ENCODE measurements at places on chromosomes 2 and 18.

- DNase-seq = no peak
These were observed 690 bp downstream of the SDC1 start for GRCh38 chr2:20224164-20224715.

GRCh38 chr2:69482471-69482870 lies 45.2 kb upstream of the NFU1 start:
- DNase-seq = no peak

DNA sequence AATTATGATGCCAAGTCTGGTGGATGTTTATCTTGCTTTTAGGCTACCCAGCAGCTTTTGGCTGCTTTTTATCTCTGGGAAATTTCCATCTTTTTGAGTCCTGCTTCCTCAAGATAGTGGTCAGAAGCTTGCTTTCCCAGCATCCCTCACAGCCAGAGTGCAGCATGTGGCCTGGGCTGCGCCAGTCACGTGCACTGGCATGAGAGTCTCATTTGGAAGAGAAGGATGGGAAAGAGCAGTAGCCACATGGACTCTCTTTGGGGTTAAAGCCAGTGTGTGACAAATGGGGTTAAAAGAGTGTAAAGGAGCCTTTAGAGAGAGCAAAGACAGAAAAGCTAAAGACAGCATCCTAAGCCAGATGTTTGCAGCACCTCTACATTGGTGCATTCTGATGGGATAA lies 12.7 kb downstream of the GPR39 start:
- DNase-seq = no peak

GRCh38 chr18:47519706-47520105 lies 268.2 kb upstream of the SKOR2 start:
- no peak for DNase-seq

DNA sequence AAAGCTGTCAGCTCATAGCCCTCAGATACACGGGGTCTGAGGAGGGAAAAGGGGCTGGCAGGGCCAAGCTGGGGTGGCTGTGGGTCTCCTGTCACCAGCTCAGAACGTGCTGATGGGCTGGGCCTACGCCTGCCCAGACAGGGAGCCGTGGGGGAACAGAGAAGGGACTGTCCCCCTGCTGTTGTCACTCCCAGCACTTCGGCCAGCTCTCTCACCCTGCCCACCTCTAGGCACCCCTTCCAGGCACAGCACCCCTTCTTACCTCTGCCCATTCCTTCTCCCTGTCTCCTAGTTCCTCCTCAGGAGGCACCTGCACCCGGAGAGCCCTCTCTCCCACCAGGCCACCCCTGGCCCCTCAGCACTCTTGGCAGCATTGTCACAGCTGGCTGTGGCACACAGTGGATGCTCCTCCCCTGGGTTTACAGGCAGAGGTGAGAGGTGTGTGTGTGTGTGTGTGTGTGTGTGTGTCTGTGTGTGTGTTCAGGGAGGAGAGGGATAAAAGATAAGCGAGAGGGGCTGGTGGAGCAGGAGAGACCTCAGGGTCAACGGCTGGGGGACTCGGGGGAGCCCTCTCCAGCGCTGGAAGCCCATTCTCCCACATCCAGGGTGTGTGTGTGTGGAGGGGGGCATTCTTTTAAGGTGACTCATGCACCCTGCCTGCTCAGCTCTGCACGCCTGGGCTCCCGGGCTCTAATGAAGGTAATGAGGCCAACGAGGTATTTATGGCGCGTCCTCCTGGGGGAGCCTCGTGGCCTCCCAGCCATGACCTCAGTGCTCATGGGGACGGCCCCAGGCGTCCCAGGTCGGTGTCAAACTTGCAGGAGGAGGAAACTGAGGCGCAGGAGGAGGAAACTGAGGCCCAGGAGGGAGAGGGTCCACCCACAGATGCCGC lies 66.1 kb upstream of the SMAD7 start:
- DNase-seq = no peak

GRCh38 chr2:143162123-143162837 lies 33.1 kb downstream of the ARHGAP15 start:
- DNase-seq = no peak

DNA sequence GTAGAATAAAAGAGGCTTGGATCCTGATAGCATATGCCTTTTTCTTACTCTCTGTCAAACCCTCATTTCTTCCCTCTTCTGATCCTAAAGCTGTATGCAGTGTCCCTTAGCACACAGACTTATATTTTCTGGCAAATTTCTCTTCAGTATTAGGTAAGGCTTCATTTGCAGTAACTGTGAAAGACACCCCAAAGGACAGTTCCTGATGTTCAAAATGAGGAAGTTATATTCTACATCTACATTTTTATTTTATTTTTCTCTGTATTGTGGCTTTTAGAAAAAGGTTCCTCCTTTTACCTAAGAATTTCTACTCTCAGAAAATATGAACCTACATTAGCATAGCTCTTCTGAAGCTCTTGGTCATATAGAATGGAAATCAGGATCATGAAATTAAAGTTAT lies 261.7 kb downstream of the PDE11A start:
- DNase-seq = no peak

DNA sequence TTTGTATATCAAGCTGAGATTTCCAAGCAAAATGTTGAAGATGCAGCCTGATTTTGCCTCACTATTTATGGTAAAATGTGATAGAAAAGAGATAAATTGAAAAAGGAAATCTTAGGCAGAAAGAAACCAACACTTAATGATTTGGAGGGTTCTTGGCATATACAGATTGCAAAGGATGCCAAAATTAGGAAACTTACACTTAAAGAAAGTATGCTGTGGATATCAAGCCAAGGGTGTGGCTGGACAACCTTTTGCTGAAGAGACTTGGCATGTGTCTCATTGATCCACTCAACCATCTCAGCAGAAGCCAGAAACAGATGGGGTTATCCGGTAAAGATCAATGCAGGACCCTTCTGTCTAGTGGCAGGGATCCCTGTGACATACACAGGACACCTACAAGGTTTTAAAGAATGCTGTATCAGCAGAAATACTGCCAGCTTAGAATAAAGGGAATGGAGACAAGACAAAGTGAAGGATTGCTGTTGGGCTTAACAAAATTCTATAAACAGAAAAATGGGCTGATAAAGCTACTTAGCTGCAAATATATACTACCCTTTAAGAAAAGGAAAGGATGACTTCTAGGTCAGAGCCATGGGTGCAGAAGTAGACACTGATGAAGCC lies 107.3 kb upstream of the CYP26B1 start:
- DNase-seq = no peak

- DNase-seq = no peak
These were observed 6.9 kb downstream of the DCTN1 start for GRCh38 chr2:74373221-74373676.

- DNase-seq = no peak
These were observed 59.8 kb downstream of the GLS start for GRCh38 chr2:190940454-190940853.

GRCh38 chr2:10393640-10393982 lies 54.5 kb downstream of the ODC1 start:
- no peak for DNase-seq

DNA sequence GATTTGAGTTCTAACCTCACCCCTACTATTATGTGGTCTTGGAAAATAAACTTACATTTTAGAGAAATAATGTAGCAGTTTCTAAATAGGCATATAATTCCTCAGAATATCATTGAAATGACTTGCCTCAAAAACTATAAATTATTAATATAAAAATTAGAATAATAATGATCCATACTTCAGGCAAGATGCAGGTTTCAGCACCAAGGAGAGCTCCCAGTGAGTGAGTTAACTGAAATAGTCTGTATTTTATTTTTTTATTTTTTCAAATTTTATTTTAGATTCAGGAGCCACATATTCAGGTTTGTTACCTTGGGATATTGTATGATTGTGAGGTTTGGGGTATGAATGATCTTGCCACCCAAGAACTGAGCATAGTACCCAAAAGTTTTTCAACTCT lies 472.2 kb upstream of the DCC start:
- DNase-seq = no peak

GRCh38 chr18:45222180-45222579 lies 393.1 kb upstream of the SLC14A2 start:
- DNase-seq = no peak

GRCh38 chr2:45256867-45257641 lies 247.8 kb upstream of the SIX2 start:
- DNase-seq = no peak

- no peak for DNase-seq
These were observed 18.7 kb upstream of the ACVR1 start for GRCh38 chr2:157894694-157895435.

- DNase-seq = no peak
These were observed 21.5 kb downstream of the PRPF40A start for GRCh38 chr2:152695763-152696162.

- DNase-seq = no peak
These were observed 690.7 kb upstream of the FSHR start for GRCh38 chr2:49845021-49845420.

GRCh38 chr2:133975676-133976428 lies 278.0 kb upstream of the MGAT5 start:
- DNase-seq = no peak

- DNase-seq = no peak
These were observed 38.1 kb downstream of the NUP35 start for GRCh38 chr2:183162362-183162761.

DNA sequence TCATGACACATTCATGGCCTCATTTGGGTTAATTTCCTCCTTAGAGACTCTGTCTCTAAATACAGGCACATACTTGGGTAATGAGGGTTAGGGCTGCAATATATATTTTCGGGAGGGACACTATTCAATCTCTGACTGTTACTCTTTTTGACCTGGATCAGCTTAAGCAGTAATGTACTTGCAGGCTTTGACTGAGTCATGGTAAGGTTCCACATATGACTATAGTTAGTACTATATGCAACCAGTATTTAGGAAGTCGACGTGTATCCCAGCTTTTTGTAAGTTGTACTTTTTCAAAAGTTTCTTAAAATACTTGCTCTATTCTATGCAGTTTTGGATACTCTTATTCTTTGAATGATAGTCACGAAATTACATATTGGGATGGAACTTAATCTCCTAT lies 37.2 kb upstream of the CDH19 start:
- DNase-seq = no peak

DNA sequence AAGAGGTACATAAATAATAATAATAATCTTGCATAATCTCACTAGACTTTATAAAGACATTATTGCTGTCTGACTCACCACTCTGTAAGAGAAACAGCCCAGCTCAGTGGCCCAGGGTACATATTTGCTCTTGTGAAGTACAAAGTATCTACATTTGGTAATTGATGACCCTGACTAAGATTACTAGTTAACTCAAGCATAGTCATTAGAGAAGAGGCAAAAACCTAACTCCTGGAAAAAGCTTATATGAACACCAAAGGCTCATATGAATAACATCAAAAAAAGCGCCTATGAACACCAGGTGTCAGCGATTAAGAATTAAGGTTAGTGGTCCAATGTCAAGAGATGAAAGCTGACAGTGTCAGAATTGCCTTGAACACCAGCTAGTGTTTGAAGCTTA lies 38.4 kb downstream of the RAD51AP2 start:
- no peak for DNase-seq

DNA sequence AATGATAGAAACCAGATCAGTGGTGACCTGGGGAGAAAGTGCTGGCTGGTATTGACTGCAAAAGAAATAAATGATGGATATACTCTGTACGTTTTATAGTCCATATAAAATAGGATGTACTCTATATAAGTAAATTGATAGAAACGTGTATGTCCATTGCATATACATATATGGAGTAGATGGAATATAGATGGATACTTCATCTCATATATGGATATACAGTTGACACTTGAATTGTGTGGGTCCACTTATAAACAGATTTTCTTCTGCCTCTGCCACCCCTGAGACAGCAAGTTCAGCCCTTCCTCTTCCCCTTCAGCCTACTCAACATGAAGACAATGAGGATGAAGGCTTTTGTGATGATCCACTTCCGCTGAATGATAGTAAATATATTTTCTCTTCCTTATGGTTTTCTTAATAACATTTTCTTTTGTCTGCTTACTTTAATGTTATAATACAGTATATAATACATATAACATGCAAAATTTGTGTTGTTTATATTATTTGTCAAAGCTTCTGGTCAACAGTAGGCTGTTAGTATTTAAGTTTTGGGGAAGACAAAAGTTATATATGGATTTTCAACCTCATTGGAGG lies 76.1 kb upstream of the MYCN start:
- DNase-seq = no peak

- DNase-seq = no peak
These were observed 274.7 kb upstream of the SIX2 start for GRCh38 chr2:45283764-45284620.

DNA sequence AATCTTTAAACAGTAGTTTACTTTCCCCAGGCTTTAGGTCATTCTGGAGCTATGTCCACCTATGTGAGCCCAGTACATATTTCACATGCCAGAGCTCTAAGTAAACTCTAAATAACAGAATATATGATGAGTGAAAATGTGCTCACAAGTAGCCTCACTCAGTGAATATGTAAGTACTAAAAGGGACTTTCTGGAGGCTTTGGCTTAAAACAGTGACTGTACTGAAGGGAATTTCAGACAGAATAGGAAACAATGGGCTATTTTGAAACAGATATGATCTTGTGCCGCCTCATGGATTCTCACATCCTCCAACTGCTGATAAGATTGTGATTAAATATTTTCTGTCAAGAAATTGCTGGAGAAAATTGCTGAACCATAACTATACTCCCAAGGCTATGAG lies 747.9 kb downstream of the SOCS6 start:
- no peak for DNase-seq

- DNase-seq = no peak
These were observed 7.2 kb upstream of the KIAA2012 start for GRCh38 chr2:202065876-202066275.

GRCh38 chr2:100350661-100351185 lies 28.4 kb upstream of the LONRF2 start:
- DNase-seq = no peak

All from D721Med (cell line).